ENCODE measurements at places on chromosomes 4 and X.

DNA sequence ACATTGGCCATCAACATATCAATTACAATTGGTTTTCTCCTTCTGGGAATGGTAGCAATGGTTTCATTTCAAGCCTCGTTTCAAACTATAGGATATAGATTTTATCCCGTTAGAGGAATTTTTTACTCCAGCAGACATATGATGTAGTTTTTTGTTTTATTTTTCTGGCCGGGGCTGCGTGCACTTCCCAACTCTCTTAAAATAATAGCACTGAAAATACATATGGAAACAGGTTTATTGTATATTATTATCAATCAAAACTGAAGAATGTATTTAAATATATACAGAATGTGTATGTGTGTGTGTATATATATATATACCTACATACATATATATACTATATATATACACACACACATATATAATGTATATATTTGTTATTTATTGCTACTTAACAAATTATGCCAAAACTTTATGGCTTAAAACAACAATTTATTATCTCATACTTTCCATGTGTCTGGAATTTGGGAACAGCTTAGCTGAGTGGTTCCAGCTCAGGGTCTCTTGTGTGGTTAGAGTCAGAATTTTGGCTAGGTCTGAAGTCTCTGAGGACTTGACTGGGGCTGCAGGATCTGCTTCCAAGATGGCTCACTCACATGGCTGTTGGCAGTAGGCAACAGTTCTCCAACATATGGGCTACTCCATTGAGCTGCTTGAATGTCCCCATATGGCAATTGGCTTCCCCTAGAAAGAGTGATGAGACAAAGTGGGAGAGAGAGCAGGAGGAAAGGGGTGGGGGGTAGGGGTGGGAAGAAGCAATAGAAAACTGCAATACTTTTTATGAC, 314.1 kb downstream of the PPP1R2C start:
- no peak for DNase-seq

DNA sequence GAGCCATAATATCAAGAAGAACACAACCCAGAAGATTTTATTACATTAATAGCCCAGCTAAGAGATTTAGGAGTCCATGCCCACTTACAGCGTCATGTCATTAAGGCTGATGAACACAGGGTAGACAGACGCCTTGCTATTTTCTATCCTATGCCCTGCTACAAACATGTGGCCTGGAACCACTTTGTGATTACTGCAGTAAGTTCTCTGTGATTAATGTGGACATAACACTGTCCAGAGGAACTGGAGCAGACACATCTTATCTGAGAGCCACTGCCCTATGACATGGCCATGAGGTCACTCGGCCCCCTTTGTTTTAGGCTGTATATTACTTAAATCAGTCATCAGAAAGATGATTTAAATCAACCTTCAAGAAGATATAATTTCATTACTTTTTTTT, 211.7 kb downstream of the MAML3 start:
- no peak for DNase-seq

GRCh38 chr4:76690906-76691275, 207.1 kb downstream of the SOWAHB start:
- DNase-seq = no peak

GRCh38 chrX:104679175-104679574, 113.2 kb downstream of the IL1RAPL2 start:
- DNase-seq = no peak

DNA sequence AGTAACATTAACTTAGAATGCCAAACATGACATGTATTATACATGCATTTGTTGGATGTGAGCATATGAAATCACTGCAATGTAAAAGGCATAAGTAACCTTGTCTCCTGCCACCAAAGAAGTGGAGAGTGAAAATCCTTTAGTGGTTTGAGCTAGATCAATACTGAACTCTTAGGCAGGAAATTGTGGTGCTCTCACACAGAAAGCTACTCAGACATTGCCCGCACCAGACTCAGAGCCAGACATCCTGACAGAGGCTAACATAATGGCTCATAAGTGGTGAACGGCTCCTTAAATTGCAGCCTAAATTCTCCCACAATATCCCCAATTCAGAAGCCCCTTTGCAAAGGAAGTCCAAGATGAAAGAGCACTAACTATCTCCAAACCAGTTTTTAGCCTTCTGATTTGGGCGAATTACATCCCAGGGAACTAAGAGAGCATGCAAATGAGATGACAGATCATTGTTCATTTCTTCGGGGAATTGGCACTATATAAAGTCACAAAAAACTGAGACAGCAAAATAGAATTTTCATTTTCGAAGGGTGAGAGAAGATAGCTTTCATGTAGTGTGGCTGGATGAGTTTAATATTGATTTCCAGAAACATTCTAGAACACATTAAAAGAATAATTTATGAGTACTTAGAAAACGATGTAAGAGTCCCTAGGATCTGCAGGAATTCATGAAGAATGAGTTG, 233.6 kb upstream of the RPS6KA3 start:
- DNase-seq = no peak

DNA sequence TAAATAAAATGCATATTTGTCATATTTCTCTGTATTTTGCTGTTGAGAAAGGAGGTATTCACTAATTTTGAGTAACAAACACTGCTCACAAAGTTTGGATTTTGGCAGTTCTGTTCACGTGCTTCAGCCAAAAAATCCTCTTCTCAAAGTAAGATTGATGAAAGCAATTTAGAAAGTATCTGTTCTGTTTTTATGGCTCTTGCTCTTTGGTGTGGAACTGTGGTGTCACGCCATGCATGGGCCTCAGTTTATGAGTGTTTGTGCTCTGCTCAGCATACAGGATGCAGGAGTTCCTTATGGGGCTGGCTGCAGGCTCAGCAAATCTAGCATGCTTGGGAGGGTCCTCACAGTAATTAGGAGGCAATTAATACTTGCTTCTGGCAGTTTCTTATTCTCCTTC, 3.3 kb downstream of the HTT start:
- no peak for DNase-seq

- no peak for DNase-seq
These were observed 70.8 kb upstream of the RAI2 start for GRCh38 chrX:17931855-17932254.

DNA sequence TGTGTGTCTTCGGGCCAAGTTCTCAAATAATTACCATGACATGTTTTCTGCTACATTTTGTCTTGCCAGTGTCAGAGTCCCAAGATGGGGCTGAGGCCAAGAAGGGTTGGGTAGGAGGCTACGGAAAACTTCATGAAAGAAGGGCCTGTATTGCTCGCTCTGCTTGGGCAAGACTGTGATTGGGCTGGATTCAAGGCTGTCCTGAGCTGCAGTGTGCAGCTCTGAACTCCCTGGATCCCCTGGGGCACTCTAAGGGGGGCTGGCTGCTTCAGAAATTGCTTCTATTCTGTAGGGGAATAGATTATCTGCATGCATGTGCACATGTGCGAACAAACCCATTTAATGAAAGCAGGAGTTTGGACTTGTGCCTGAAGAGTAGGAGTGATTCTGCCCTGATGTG, 13.6 kb downstream of the TSPAN6 start:
- no peak for DNase-seq

GRCh38 chr4:11416071-11416766, 12.5 kb downstream of the HS3ST1 start:
- no peak for DNase-seq

- peak; percentile 16 for DNase-seq
These were observed 34.8 kb upstream of the SPANXD start for GRCh38 chrX:141733371-141733770.

DNA sequence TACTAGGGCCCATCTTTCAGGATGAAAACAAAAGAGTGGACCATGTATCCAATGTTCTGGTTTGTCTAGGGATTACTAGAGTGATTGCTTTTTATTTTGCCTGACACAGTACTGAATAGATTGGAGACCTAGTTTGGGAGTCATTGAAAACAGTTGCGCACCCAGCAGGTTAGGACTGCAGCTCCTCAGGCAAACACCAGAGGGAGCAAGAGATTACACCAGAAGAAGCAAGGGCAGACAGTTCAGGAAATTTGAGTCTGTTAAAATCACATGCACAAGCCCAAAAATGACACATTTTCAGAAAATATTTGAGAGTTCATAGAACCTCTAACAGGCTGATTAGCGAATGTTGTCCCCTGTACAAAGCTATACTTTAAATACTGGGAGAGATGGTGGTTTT, 55.6 kb downstream of the CYLC1 start:
- DNase-seq = no peak

- no peak for DNase-seq
These were observed 13.5 kb upstream of the ASMTL start for GRCh38 chrX:1466232-1466661.

- DNase-seq = no peak
These were observed 117.9 kb upstream of the VEGFC start for GRCh38 chr4:176910646-176911045.

GRCh38 chrX:34918856-34919255, 23.7 kb upstream of the FAM47B start:
- peak; percentile 69 for DNase-seq

- no peak for DNase-seq
These were observed at the start of gene TBC1D1 for GRCh38 chr4:37890801-37891259. TBC1D1 (plus strand) TSS chr4:37891084; CDS start chr4:37902096, 11,012 bp downstream.

DNA sequence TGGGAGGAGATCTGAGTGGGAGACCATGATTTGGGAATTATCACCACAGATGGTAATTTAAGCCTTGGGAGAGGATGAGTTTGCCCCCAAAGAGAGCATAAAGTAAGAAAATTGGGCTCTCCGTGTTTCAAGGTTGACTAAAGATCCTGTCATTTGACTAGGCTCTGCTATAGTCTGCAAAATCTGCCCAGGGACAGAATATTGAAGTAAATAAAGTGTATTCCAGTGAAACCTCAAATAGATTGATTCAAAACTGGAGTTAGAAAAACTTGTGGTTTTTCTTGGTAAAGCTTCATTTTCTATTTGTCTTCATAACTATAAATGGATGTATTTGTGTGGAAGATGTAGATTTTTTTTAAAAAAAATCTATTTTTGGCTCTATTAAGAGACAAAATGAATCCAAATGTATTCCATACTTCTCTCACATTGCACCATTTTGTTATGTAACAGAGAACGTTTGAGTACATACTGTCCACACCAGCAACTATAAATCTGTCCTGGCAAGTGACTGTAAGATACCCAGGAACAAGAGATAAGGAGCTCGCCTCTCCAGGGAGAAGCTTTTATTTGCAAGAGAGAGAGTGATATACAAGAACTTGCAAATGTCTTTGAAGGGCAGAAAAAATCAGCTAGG, 170.2 kb downstream of the CBR4 start:
- no peak for DNase-seq

DNA sequence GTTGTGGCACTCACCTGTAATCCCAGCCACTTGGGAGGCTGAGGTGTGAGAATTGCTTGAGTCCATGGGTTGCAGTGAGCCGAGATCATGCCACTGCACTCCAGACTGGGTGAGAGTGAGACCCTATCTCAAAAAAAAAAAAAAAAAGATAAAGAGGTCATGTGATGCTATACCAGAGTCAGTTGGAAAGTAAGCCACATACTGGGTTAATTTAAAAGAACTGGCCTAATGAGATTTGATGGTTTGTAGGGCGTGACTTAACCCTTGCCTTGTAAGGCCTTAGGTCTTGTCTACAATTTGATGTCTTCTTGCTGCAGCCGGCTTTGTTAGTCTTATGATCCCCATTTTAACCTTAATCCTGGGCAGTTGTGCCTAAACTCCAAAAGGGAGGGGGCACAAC, 5.2 kb downstream of the MGST2 start:
- DNase-seq = no peak

GRCh38 chrX:64186974-64187761, 18.3 kb downstream of the AMER1 start:
- DNase-seq = no peak

GRCh38 chrX:41335958-41336331, 2.0 kb downstream of the DDX3X start:
- DNase-seq = peak; percentile 12

GRCh38 chr4:80655662-80656061, 320.1 kb downstream of the CFAP299 start:
- no peak for DNase-seq

DNA sequence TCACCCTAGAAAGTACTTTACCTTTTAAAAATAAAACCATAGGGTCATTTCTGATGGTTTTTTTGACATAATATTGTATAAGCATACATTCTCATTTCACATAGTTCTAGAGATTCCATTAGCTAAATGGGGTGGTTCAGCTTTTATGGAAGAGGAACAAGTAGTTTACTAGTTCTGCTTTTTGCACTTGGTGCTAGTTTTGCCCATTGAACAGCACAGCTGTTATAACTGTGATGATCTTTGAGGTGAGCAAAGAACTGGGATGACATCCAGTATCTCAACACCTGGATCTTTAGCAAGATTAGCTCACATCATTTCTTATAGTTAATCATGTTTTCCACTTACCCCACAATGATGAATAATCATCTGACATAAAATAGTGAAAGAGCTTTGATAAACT, 40.9 kb downstream of the MOB1B start:
- DNase-seq = no peak

- peak; percentile 55 for DNase-seq
These were observed 113.0 kb downstream of the AMELX start for GRCh38 chrX:11406109-11406765.

- DNase-seq = peak; percentile 46
These were observed 6.9 kb downstream of the SLC39A8 start for GRCh38 chr4:102338405-102338804.

DNA sequence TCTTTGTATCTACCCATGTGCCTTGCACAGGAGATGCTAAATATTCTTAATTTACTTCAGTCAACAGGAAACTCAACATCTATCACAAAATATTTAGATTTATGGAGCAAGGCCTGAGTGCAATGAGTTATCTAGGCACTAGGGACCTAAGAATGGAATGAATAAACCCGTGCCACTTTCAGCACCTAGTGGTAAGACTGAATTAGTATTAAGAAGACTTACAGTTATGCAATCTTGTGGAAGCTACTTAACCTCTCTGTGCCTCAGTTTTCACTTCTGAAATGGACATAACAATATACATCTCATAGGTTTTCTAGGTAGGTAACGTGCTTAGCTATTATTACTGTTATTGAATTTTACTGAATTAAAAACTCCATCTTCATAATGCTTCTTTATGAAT, 144.6 kb upstream of the MAP3K15 start:
- no peak for DNase-seq

DNA sequence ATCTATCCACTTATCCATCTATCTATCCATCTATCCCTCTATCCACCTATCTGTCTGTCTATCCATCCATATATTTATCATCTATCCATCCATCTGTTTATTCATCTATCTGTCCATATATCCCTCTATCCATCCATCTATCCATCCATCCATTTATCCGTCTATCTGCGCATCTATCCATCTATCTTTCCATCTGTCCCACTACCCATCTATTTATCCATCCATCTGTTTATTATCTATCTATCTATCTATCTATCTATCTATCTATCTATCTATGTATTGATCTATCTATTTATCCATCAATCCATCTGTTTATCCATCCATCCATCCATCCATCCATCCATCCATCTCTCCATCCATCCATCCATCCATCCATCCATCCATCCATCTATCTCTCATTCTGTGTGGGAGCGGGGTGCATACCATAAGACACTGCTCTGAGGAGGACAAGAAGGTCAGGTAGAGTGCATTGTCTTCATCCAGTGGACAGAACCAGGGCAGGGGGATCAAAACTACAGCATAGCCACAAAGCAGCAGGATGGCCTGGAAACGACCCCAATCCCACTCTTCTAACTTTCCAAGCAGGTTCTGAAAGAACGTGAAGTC, 53.2 kb upstream of the ENPP6 start:
- DNase-seq = no peak

- DNase-seq = no peak
These were observed 207.8 kb downstream of the ADGRL3 start for GRCh38 chr4:61407642-61408618.

GRCh38 chrX:38313190-38313589, 14.1 kb downstream of the RPGR start:
- DNase-seq = peak; percentile 62

GRCh38 chrX:153685156-153685536, 2.6 kb upstream of the SLC6A8 start:
- no peak for DNase-seq

GRCh38 chrX:7085879-7086278, 61.6 kb upstream of the STS start:
- DNase-seq = no peak
